DND-41 (cell line): ENCODE measurements at places on chromosomes 16 and 17.

DNA sequence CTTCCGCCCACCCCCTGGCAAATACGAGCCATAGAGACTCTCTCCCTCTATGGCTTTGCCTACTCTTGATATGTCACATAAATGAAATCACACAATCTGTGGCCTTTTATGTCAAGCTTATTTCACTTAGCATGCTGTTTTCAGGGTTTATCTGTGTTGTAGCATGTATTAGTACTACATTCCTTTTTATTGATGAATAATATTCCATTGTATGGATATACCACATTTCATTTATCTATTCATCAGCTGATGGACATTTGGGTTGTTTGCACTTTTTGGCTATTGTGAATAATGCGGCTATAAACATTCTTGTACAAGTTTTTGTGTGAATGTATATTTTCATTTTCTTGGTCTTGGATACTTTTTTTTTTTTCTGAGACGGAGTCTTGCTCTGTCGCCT is 37.0 kb upstream of the DHX8 start:
- DNase-seq = no peak

- no peak for DNase-seq
Observed at GRCh38 chr17:35018814-35019213, 38.5 kb downstream of the LIG3 start.

GRCh38 chr17:77460514-77461046 is 319.8 kb downstream of the SEC14L1 start:
- peak; percentile 37 for DNase-seq

DNA sequence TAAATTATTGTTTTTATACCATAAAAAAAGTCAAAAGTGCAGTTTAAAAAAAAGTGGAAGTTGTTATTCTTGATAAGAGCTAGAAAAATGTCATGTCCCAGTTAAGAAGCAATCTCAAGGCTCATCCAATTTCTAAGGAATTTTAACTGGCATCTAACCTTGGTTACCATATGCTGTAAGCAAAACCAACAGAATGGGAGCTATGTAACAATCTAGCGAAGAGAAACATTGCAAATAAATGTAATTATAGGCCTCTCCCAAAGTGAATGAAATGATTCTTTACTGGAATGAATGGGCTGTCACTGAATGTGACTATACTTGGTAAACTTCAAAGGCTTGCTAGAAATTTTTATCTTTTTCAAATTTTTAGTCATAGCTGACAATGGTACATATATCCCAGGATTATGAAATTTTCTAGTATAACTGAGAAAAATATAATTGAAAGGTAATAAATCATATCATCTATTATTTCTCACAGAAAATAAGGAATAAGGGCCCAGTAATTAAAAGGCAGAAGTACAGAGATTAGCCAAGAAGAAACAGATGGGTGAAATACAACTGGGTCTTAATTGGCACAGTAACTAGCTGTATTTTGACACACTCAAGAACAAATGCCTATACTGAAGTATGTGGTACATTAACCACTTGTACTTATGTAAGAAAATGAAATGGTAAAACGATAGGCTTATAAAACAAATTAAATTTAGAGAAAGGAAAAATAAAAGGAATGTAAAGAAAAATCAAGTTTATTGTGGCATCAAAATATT is 61.5 kb downstream of the NETO2 start:
- DNase-seq = no peak

DNA sequence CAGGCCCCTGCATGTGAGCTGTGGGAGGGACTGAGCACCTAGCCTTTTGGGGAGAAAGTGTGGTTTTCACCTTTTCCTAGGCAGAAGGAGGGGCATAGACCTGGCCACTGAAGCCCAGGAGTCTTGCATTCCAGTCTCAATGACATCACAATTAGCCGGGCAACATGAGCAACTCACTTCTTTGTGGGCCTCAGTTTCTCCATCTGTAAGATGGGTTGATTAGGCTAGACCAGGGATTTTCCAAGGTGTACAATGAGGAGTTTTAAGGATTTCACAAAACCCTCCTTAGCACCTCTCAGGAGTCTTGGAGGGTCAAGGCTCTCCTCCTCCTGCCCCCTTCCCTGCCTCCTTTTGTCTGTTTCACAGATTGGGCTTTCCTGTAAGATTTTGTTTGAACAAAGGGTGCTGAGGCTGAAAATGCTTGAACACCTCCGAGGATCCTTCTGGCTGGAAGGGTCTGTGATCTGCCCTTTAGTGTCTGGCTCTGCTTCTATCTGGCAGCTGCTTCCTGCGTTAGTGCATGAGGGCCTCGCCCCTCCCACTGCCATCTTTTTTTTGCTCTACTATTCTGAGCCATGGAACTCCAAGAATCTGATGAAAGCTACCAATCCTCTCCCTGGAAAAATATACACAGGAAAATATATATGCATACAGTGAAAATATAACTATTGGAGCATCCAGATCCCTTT is 52.4 kb upstream of the ETV4 start:
- DNase-seq = no peak

GRCh38 chr17:7588553-7589203 is 1.2 kb downstream of the SOX15 start:
- no peak for DNase-seq

DNA sequence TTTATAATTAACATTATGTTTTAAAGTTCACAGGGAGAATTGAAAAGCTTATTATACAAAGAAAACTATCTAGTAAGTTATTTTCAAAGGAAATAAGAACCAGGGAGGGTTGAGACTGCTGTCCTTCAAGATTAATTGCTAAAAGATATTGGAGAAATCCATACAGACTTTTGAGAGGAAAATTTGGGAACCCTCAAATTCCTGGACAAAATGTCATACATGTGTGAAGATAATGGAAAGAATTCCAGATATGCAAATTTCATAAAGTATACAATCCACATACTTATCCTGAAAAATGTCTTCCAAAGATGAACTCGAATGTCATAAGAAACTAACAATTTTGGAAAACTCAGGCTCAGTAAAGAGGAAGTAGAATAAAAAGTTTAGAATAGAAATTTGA is 213.8 kb downstream of the HS3ST3A1 start:
- no peak for DNase-seq

DNA sequence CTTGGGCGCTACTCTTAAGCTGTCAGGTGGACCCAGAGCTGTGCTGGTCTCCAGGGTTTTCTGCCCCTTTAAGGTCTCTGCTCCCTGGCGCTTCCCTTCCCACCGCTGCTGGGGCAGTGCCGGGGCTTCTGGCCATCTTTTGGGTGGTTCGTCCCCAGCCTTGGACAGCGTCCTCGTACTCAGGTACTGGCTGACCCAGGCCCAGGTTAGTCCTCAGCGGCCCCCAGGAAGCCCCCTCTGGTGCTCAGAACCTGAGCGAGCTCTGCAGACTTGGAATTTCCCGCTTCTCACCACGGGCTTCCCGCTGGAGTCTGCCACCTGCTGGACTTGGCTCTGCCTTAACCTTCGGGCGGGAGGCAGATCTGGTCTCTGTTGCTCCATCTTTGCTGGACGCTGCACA is 94.1 kb upstream of the ZNF750 start:
- DNase-seq = no peak

GRCh38 chr17:72862276-72862999 is 230.1 kb downstream of the SLC39A11 start:
- no peak for DNase-seq

DNA sequence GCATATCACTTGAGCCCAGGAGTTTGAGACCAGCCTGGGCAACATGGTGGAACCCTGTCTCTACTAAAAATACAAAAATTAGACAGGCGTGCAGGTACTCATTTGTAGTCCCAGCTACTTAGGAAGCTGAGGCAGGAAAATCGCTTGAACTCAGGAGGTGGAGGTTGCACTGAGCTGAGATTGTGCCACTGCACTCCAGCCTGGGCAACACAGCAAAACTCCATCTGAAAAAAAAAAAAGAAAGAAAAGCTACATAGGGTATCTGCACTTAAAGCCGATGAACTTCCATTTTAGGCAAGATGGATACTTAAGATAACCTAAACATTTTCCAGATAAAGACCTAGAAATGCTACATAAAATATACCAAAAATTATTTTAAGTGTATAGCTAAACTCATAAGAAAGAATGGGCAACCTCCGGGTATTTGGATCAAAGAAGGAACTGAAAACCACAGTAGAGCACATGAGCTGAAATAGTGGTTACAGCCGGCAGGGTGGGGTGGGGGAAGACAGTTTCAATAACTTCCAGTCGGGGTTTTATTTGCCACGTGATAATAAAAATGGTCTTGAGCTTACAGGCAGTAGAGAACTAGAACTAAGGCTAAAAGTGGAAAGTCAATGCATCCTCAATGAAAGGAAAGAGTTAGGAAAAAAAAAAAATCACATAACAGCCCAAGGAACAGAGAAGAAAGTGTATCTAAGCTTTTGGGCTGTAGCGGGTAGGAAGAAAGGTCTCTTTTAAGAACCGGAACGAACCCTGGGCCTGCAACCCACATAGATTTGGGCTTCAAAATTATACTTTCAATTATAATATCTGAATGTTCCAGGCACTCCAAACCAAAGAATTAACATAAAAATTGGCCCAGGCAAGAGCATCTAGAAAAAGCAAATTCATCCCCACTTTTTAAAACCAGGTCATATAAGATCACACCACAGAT is 53.1 kb downstream of the CFDP1 start:
- peak; percentile 79 for DNase-seq
